ENCODE measurements at places on chromosomes 6 and 20.

GRCh38 chr6:10303608-10304506 is 111.0 kb downstream of the TFAP2A start:
- no peak for DNase-seq

DNA sequence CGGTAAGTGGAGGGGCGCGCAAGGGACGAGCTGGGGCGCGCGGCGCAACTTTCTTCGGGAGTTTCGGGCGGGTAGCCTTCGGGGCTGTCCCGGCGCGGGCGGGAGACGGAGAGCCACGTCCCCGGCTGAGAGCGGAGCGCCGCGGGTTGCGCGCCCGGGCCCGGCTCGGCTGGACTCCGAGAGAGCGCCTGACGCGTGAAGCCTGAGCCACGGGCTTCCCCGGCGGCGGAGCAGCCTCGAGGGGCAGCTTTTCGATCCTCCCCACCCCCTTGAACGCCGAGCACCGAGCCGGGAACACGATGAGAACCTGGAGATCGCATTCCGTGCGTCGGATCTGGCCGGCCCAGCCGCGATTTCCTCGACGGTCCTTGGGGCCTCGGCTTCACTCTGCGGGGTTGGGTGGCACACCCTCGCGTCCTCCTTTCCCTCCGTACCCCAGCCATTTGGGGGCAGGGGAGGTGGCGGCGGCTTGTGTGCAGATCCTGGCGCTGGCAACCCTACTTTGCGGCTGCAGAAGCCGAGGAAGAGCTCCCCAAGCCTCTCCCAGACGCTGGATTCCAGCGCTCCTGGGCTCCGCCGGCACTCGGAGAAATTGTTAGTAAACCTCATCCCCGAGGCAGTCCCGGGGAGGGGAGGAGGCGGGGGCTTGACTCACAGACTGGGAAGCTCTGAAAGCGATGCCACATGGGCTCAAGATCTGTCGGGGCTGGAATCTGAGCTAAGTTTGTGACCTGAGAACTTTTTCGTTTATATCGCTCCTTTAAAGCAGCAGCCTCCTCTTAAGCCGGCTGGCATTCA is 572 bp downstream of the DSE start:
- DNase-seq, result peak; percentile 1

DNA sequence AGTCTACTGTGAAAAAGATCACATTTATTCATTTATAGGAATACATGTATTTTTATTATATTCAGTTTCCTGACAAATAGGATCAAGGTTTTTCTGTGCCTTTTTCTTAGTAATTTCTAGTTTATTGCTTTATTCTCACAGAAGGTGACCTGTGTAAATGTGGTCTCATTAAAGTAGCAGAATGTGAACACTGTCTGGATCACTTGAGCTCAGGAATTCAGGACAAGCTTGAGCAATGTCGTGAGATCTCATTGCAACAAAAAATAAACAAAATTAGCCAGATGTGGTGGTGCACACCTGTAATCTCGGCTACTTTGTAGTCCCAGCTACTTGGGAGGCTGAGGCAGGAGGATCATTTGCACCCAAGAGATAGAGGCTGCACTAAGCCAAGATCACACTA is 516.7 kb downstream of the CDKAL1 start:
- no peak for DNase-seq

DNA sequence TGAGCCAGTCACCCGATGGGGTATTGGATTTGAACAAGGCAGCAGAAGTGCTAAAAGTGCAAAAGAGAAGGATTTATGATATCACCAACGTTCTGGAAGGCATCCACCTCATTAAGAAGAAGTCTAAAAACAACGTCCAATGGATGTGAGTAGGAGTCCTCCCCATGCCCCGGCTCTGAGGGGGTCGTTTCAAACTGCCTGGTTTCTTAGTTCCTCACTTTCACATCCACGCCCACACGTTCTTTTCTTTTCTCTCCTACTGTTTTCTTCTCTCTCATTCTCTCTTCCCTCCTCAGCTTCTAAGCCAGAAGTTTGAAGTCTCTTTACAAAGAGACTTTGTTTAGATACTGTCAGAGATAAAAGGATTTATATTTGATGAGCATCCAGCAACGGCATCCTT is 53.0 kb upstream of the CDKAL1 start:
- DNase-seq, result no peak

- no peak for DNase-seq
These were observed 46.0 kb downstream of the SIRPA start for GRCh38 chr20:1941226-1941625.

GRCh38 chr6:99334526-99335127 is 14.8 kb downstream of the FAXC start:
- no peak for DNase-seq

GRCh38 chr20:51442602-51443001 is 99.9 kb downstream of the NFATC2 start:
- no peak for DNase-seq

GRCh38 chr6:44850312-44850711 is 462.8 kb downstream of the CDC5L start:
- no peak for DNase-seq

DNA sequence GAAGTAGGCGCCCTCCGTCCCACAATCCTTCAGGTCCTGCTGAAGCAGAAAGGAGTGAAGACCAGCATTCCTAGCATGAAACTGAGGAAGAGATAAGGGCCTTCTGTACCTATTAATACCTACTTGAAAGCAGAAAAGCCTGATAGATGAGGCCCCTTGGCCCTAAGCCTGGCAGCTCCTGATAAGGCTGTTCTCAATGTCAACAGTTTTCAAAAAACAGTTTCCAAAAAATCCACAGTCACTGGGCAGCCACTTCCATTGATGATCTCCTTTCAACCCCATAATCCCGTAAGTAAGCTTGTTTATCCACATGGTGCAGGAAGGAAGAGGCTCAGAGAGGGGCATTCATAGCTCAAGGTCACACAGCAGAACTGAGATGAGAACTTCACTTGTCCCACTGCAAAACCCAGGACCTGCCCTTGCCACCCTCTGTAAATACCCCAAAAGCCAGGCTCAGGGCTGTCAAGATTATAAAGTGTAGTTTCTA is 2.8 kb upstream of the E2F1 start:
- no peak for DNase-seq

- DNase-seq, result no peak
These were observed 7.4 kb downstream of the ADGRF5 start for GRCh38 chr6:46914279-46914810.

GRCh38 chr20:48247961-48248360 is 462.7 kb upstream of the SULF2 start:
- DNase-seq, result no peak

DNA sequence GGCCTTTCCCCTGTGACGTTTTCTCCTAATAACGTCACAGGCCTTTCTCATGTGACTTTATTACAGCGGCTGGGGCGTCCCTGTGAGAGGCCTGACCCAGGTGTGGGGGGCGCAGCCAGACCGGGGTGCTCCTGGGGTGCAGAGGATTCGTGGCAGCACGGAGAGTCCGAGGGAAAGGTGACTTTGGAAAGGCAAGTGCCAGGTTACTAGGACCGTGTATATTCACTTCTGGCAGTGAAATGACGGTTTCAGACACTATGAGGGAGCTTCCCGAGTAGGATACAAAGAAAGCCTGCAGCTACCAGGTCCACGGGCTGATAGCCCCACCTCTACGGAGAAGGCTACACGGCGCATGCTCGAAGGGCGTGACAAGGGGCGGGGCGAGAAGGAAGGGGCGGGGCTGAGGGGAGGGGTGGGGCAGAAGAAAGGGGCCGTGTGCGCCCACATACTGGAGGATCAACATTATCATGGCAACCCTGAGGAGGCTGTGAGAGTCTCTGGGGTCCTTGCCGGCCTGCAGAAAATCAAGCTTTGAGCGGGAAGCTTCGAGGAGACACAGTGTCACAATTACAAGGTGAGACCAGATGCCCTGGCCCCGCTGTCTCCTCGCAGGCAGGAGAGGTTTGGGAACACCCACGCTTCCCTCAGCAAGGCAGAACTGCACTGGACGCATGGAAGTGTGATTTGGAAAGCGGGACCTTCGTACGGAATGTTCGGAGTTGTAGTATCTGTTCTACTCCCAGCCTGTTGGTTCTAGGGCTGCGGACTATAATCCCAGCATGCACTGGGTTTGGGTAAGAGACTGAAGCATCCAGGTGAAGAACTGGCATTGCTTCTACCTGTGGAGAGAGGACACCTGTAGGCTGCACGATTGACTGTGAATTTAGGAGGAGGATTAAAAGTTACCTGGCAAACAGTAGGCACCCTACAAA is 54.4 kb upstream of the ZNF337 start:
- peak; percentile 29 for DNase-seq

DNA sequence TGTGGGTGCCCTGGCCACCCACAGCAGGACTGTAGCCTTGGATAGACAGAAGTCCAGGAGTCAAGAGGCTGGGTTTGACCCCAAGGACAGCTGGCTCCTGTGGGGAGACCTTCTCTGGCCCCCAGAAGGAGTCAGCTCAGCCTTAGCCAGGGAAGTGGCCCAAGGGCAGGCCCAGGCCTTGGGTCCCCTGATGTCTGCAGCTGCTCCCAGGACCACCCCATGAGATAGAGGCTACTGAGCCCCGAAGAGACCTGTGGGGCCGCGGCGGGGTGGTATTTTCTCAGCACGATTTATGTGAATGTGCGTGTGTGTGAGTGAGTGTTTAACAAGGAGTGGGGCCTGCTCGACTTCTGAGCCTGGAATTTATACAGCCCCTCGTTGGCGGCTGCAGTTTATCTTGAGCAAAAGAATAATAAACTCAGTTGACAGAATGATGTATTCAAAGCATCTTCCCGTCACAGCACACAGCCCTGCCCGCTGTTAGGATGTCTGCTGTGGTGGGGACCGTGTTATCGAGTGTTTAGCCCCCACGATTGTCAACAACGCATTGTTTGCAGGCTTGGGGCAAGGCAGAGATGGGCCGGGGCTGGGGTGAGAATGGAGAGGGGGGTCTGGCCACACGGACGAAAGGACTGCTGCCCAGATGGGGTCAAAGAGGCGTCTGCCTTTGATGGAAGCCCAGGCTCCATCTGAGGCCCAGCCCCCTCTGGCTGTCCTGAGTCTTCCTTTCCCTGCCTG is 163.3 kb downstream of the VEGFA start:
- DNase-seq, result no peak

DNA sequence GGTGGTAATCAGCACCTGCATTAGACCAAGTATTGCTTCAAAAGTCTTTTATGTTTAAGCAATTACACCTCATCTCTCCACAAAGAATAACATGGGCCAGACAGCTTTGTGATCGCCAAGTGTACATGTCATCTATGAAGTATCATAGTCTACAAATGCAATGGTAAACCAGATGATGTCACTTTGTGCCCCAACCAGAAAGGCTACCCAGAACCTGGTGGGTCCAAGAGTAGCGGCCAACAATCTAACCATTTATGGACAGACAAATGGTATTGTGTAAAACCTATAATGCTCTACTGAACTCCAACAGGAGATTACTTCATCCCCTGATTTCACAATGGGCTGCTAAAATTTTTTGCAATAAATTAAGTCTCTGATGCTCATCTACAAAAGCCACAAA is 295.9 kb downstream of the GMDS start:
- no peak for DNase-seq

DNA sequence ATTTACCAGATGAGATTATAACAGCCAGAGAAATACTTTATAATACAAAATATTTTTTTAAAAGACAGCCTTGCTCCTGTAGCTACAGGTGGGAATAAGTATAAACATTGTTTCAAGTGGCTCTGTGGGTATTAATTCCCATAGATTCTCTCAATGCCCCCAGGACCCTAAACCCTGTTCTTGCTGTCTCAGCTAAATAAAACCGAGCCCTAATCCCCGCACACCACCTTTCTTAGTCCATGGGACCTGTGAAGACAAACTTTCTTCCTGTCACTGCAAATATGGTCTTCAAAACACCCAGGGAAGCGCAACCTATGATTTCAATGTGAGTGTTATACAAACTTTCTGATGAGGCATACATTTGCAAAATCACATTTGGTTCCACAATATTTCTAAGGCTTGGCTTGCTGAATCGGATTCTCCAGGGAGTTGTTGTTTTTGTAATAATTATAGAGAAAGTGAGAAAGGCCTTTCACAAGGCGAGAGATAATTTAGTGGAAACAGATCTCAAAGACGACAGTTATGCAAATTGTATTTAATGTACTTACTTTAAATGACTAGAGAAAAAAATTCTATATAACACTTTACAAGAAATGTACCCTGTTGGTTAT is 11.1 kb downstream of the SMLR1 start:
- no peak for DNase-seq

GRCh38 chr6:169960521-169960885 is 209.1 kb downstream of the ERMARD start:
- no peak for DNase-seq

- no peak for DNase-seq
These were observed 49.9 kb downstream of the TULP4 start for GRCh38 chr6:158361961-158362669.

DNA sequence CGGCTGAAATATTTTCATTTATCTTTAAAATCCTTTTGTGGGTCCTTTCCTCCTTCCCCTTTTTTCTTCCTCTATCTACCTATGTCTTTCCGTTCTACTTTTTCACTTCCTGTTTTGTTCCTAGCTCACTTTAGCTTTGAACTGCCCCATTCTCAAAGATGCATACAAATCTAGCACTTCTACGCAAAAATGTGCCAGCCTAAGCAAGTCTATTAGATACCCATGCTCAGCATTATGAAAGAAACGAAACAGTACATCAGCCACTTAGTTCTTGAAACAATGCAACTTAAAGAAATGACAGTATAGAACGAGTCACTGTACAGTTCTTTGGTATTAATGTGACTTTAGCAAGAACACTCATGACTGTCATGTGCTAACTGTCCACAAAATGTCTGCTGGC is 47.3 kb upstream of the MARCKS start:
- DNase-seq, result no peak

DNA sequence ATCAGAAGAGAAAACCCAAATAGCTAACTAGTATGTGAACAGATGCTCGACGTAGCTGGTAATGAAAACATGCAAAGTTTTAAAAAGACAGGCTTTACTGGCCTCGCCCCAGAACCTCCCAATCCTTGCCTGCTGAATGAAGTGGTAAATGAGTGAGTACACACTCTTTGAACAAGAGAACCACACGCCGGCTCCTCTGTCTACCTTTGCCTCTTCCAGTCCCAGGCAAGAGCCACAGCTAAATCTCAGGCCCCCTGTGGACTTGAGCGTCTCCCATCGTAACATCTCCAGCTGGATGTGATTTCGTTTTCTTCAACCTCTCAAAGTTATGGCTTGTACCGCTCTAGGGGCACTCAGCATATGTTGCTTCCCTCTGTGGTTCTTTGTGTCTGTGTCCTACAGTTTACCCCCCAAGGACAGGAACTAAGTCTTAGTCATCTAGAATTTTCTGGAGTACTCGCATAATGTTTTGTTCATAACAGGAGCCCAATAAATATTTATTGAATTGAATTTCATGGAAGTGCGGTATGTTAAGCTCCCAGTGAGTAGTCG is 153.2 kb upstream of the TAB2 start:
- no peak for DNase-seq

All from stimulated activated CD4-positive, alpha-beta T cell treated with anti-CD3 and anti-CD28 coated beads, Interleukin-1b, Interleukin-23, amount 100 ng/mL, for 1 hour (primary cell).